ENCODE measurements at places on chromosomes 2 and 18. TPM values are rescaled to one million over a fixed set of nuclear protein-coding genes. Genes with fewer than 3 reads are reported as not detected.

- DNase-seq, result no peak
These were observed 271.3 kb downstream of the ICOS start for GRCh38 chr2:204207866-204208265.

DNA sequence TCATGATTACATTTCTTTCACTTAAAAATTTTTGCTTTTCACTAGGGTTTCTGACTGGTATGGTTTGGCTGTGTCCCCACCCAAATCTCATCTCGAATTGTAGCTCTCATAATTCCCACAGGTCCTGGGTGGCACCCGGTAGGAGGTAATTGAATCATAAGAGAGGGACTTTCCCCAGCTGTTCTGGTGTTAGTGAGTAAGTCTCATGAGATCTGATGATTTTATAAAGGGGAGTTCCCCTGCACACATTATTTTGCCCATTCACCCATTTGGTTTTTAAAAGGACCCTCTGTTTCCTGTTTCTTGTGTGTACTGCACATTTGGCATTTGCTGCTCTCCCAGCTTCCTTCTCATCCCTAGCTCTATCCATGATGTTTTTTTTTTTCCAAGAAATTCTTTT is 27.8 kb upstream of the NETO1 start:
- no peak for DNase-seq

- no peak for DNase-seq
These were observed 20.6 kb downstream of the CEP192 start for GRCh38 chr18:13011719-13012118.

- DNase-seq, result no peak
These were observed 24.8 kb downstream of the ATP9B start for GRCh38 chr18:79093986-79094385.

DNA sequence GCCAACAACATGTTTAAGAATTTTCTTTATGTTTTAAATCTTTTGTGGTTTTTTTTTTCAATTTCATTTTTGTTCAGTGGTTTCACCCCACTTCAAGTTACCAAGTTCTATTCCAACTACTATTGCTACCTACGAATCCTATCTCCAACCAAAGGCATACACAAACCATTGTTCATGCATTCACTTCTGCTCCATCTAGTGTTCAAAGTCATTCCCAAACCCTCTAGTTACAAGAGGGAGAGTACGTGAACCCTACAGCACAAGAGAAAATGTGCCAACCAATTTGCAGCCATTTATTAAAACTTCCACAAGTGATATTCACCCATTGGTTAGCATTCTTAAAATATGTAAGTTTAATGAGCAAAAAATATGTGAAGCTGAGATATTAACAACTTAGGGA is 295.1 kb upstream of the KYNU start:
- no peak for DNase-seq

- no peak for DNase-seq
These were observed 4.4 kb downstream of the CCDC88A start for GRCh38 chr2:55415300-55415699.

The PCARE gene
- 0.43 TPM for polyA plus RNA-seq

The NCKAP5 gene
- 10.1 TPM for polyA plus RNA-seq
